ENCODE measurements at places on chromosomes 4 and X.

GRCh38 chr4:4418676-4419390, 31.9 kb downstream of the NSG1 start:
- peak; percentile 63 for DNase-seq

DNA sequence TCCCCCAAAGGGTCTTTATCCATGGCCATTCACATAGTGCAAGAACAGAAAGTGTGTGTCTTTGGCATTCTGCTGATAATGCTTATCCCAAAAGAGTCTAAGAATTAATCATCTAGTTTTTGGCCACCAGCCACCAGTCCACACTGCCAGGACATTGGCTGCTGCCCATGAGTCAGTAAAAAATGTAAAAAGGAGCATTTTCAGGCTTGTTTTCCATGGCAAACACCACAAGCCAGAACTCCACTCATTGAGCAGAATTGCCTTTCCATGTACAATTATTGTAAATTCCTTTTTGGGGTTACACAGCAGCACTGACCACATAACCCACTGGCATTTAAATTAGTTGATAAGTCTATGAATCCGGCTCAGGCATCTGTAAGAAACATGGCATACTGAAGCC, 89.2 kb upstream of the PRDX4 start:
- DNase-seq: no peak

- no peak for DNase-seq
Observed at GRCh38 chr4:155529272-155529671, 137.4 kb upstream of the GUCY1A1 start.

DNA sequence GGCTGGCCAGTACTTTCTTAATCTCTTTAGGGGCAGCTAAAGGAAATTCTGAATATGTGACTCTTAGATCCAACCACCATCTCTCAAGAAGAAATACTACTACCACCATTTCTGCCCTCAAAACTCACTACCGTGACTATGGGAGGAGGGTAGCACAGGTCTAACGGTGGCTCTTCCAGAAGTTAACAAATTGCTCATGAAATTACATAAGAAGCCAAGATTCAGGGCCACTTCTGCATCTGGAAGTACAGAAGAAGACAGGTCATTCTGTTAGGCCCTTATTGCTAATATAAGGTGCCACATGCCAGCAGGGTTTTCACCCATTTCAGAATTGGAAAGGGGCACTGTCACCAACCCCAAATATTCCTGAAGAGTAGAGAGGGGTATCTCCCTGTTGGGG, 19.6 kb upstream of the NKRF start:
- no peak for DNase-seq

- DNase-seq: no peak
Observed at GRCh38 chrX:57587607-57588006, 4.2 kb upstream of the ZXDB start.

DNA sequence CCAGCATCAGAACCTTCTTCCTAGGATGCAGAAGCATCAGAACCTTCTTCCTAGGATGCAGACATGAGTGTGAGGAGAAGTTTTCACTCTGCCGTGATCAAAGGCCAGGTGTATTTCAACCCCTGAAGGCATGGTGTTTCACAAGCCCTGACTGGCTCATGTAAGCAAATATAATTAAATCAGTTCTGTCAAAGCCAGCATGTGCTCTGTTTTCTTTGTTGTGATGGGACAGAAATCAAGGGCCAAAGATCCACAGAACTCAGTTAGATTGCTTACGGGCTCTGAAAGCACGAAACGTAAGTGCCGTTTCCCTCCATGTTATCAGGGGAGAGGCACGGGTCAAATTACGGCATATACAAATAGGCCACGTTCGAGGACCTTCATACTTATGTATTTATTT, 32.0 kb upstream of the CLDN24 start:
- no peak for DNase-seq

DNA sequence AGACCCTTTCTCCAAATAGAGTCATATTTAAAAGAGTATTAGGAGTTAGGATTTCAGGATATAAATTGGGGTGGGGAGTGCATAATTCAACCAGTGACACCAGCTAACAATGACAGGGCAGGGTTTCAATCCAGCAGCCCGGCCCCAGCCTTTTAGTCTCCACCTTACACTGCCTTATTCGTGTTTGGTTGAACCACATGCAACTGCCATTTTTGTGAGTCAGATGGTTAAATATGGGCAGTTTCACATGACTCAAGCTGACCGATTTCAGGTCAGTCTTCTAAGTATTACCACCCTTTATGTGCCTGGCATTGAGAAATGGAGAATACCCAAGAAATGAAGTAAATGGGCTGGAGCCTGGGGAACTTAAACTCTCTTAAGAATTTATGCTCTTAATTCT, 102.8 kb downstream of the STOX2 start:
- no peak for DNase-seq

- DNase-seq: no peak
Observed at GRCh38 chrX:124518885-124519284, 172.5 kb downstream of the SH2D1A start.

DNA sequence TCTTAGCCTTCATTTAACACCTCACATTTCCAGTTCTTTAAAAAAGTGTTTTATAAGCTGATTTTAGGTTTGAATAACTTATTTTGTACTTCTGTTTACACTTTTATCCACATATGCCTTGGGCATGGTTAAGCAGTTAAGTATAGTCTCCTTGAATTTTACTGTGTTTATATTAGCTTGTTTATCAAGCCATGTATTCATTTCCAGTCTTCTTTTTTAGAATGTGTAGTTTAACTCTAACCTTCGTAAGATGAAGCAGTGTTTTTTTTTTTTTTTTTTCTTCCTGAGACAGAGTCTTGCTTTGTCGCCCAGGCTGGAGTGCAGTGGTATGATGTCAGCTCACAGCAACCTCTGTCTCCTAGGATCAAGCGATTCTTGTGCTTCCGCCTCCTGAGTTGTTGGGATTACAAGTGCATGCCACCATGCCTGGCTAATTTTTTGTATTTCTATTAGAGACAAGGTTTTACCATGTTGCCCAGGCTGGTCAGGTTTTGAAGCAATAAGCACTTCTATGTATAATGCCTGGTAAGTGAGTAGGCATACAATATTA, 42.5 kb downstream of the BMP2K start:
- DNase-seq: no peak

GRCh38 chr4:22174640-22175039, 226.1 kb upstream of the KCNIP4 start:
- DNase-seq: no peak

DNA sequence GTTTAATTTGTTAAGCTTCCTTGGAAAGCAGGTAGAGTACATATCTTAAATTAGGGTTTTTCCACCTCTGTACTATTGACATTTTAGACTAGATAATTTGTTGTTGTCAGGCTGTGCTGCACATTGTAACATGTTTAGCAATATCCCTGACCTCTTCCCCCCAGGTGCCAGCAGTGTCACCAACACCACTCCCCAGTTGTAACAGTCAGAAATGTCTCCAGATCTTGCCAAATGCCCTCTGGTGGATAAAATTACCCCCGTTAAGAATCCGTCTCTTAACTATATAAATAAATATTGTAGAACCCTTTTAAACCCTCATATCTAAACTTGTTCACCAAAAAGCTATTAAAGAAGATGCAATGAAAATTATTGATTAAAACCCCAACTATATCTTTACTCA, 161.5 kb downstream of the ARHGAP6 start:
- DNase-seq: no peak

GRCh38 chrX:107673933-107674479, 45.7 kb downstream of the PRPS1 start:
- DNase-seq: peak; percentile 95

- no peak for DNase-seq
Observed at GRCh38 chr4:48008021-48008596, 8.4 kb downstream of the CNGA1 start.

DNA sequence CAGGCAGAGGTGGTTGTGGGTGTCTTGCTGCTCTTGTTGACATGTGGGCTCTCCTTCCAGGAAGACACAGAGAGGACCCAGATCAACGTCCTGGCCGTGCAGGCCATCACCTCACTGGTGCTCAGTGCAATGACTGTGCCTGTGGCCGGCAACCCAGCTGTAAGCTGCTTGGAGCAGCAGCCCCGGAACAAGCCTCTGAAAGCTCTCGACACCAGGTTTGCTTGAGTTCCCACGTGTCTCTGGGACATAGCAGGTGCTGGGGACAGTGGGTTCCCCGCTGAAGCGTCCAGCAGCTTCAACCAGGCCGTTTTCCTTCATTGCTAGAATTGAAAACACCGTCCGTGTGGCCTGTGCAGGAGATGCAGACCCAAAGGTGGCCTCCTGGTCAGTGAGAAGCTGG, 25.6 kb upstream of the MSANTD1 start:
- DNase-seq: no peak

GRCh38 chr4:66629927-66630326, 915.4 kb downstream of the CENPC start:
- DNase-seq: no peak
